NCI-H1436 (cell line): ENCODE measurements at places on chromosomes 12 and 14.

GRCh38 chr12:25743679-25744215, 190.7 kb upstream of the LMNTD1 start:
- DNase-seq = no peak

GRCh38 chr12:50508970-50509663, 4.3 kb downstream of the DIP2B start:
- DNase-seq = no peak

DNA sequence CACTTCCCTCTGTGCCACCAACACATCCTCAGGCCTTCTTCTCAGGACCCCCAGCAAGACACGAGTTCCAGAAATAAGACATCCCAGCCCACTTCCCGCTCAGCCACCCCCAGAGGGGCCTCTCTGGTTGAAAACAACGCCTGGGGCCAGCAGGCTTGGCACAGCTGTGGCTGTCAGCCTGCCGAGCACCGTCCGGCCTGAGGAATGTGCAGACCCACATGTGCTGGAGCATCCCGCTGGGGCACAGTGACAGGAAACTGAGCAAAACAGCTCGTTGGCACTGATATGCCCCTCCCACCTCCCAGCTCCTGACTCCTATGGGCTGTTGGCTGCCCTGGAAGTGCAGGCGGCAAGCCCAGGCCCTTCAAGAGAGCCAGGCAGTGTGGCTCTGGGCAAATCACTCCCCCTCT, 1.4 kb downstream of the SYNE3 start:
- no peak for DNase-seq

DNA sequence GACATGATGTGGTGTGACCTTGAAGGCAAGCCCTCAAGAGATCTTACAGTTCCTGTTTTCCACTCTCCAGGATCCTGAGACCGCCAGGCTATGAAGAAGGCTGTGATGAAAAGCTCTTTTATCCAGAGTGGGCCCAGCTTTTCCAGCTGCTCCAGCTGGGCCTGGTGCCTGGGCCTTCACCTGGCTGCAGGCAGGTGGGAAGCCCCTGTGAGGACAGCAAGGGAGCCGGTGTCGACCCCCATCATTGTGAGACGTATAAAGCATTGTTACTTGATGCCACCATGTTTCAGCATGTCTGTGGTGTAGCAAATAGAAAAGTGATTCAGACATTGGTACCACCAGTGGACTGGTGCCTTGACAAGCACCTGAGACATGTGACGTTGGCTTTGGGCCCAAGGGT, 190.2 kb downstream of the KIF26A start:
- no peak for DNase-seq

- DNase-seq = no peak
These were observed 9.4 kb upstream of the KCNH3 start for GRCh38 chr12:49529414-49529813.

DNA sequence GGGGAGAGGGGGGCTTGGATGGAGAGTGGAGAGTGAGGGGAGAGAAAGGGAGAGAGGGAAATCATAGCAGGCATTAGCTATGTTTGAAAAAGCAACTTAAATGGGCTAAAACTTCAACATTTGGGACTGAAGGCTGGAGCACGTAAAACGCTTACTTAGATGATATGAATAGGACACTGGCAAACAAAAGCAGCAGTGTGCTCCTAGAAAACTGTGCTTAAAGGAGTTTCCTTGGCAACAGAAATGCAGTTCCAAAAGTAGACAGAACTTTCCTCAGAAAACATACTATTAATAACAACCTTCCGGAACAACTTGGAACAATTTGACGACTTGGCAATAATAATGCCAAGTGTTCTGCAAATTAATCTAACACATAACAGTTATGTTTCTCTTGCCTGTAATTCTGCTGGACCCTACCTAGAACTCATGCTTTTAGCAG, 235.5 kb upstream of the NPAS3 start:
- DNase-seq = no peak

DNA sequence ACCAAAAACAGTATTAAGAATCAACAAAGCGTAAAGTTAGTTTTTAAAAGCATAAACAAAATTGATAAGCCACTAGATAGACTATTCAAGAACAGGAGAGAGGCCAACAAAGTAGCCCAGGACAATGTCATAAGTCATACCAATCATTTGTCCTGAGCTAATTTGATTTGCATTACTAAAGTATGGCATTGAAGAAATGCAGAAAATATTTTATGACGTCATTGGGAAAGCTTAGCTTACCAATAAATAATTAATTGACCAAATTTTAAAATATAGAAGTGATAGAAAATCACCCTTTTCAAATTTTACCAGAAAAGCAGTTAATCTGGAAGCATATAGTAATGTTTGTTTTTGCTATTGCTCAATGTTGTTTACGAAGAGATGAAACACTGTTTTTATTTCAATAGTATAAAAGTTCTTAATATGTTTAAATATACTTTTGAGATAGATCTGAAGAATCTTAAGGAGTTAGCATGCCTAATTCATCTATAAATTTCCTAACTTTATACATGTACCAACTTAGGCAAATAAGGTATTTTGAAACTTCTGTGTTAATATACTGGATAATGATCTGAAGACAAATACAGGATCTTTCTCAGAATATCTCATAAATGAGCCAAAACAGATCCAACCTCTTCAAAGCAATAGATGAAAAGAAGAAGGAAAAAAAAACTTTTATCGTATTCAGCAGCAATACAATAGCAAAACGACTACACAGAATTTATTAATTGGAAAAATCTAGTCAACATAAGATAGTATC, 1118.5 kb downstream of the SLC16A7 start:
- no peak for DNase-seq

DNA sequence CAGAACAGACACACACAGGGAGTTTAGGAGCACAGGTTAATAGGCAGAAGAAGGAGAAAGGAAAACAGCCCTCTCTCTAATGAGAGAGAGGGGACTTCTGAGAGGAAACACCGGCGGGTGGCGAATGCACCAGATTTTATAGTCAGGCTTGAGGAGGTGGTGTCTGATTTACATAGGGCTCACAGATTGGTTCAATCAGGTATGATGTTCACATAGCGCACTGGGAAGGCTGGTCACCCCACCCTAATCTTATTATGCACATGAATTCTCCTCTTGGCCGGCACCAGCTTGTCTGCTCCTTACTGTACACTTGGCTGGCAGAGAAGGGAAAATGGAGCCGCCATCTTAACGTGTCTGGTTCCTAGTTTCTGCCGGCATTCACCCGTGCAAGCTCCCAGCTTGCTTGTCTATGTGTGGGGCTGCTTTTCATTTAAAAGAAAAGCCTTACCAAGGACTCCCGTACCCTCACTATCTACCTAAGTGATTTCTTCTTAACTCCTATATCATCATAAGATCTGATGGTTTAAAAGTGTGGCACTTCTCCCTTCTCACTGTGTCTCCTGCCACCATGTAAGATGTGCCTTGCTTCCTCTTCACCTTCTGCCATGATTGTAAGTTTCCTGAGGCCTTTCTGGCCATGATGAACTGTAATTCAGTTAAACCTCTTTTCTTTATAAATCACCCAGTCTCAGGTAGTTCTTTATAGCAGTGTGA, 15.1 kb downstream of the BCAT1 start:
- DNase-seq = no peak

DNA sequence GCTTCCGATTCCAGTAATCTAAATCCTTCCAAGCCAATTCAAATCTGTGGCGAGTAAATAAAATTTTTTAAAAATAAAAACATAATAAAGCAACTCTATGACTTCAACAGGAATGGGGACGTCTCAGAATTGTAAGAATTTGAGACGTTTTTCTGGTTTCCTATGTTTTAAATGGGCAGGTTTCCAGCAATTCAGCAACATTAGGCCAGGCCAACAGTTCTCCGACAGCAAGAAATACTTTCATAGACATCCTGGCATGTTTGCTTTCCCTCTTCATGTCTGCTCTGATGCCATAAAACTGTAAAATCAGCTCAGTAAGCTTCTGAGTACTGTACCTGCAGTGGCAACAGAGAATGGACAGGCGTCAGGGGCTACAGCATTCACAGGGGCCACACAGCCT, 35.8 kb upstream of the DICER1 start:
- no peak for DNase-seq

- no peak for DNase-seq
These were observed 4.2 kb upstream of the CLEC4C start for GRCh38 chr12:7751394-7751793.

GRCh38 chr12:7075939-7076338, 15.4 kb downstream of the C1S start:
- no peak for DNase-seq

DNA sequence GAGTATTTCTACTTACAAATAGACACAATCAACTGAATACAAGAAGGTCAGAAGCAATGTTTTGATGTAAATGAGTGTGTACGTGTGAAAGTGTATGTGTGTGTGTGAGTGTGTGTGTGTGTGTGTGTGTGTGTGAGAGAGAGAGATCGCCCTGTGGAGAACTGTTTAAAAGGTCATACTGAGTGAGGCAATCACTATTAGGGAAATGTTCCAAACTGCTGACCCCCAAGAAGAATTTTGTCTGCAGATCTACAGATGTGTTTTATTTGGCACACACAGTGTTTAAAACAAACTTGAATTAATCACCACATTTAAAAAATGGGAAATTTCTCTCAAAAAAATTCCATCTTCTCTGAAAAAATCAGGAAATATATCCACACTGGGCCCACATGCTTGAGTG, 1069.1 kb downstream of the SLC6A15 start:
- no peak for DNase-seq

DNA sequence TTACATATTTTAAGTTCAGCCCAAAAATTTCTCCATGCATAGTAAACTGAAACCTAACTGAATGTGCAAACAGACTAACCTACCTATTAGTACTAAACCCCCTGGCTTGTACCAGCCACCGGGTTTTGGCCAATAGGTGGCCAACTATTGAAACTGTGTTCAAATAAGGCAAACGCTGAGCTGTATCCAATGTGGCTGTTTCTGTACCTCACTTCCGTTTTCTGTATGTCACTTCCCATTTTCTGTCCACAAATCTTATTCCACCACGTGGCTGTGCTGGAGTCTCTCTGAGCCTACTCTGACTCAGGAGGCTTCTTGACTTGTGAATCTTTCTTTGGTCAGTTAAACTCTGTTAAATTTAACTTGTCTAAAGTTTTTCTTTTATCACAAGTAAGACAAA, 6.0 kb upstream of the FBXO34 start:
- DNase-seq = no peak

DNA sequence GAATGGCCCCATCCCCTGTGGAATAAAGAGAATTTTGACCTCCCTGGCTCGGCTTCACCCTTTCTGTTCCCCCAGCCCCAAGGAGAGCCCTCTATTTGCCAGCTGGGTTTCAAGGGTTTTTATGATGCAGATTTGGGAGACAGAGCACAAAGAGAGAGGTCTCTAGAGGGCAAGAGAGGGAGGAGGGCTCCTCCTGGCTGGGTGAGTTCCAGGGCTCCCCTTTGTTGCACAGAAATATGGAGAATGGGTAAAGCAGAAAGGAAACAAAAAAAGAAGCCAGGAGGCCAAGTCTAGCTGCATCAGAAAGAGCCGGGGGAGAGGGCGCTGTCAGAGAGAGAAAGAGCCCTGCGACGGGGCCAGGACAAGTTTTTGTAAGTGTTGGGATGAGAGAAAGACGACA, 319.6 kb upstream of the RTL1 start:
- peak; percentile 37 for DNase-seq

- no peak for DNase-seq
These were observed 1.4 kb downstream of the RIOX1 start for GRCh38 chr14:73492043-73492552.

- DNase-seq = no peak
These were observed 168.3 kb upstream of the SYT1 start for GRCh38 chr12:78696267-78696666.

DNA sequence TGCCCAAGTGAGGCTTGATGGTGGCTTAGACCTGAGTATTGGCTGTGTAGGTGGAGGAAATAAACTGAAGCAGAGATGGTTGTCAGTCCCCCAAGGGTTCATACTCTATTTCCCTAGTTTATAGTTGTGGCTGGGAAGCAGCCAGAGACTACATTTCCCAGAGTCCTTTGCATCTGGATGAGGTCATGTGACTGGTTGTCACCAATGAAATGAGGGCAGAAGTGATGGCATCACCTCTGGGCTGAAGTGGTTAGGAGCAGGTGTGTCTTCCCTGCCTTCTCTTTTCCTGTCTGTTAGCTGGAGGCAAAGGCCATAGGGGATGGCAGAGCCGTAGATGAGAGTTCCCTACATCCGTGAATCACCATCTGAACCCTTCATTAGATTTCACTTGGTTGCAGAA, 16.3 kb upstream of the NOS1 start:
- no peak for DNase-seq

GRCh38 chr12:104671409-104672095, 214.8 kb downstream of the CHST11 start:
- DNase-seq = no peak

- DNase-seq = no peak
These were observed 1.6 kb downstream of the TRAFD1 start for GRCh38 chr12:112126911-112127310.

GRCh38 chr12:51265024-51265423, 5.2 kb downstream of the SMAGP start:
- DNase-seq = no peak
